ENCODE measurements at places on chromosomes 3 and 15. TPM values are rescaled to one million over a fixed set of nuclear protein-coding genes. Genes with fewer than 3 reads are reported as not detected.

DNA sequence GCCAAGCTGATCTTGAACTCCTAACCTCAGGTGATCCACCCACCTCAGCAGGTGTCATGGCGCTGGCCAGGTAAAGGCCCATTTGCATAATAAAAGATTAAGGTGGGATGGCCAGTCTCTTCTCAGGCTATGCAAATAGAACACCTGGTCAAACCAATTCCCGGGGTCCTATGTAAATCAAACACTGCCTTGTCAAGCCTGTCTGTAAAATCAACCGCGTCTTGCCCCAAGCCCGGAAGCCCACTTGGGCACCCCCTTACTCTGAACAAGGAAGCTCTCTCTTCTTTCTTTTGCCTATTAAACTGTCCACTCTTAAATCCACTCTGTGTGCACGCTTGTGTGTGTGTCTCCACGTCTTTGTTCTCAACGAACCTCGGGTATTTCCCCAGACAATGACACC lies 13.0 kb upstream of the POC1A start:
- DNase-seq, result no peak

GRCh38 chr3:141346007-141346406 lies 22.3 kb upstream of the ZBTB38 start:
- no peak for DNase-seq

Gene TOPBP1
- total RNA-seq, result 43.4 TPM

Gene EAF1
- total RNA-seq, result 18.5 TPM

DNA sequence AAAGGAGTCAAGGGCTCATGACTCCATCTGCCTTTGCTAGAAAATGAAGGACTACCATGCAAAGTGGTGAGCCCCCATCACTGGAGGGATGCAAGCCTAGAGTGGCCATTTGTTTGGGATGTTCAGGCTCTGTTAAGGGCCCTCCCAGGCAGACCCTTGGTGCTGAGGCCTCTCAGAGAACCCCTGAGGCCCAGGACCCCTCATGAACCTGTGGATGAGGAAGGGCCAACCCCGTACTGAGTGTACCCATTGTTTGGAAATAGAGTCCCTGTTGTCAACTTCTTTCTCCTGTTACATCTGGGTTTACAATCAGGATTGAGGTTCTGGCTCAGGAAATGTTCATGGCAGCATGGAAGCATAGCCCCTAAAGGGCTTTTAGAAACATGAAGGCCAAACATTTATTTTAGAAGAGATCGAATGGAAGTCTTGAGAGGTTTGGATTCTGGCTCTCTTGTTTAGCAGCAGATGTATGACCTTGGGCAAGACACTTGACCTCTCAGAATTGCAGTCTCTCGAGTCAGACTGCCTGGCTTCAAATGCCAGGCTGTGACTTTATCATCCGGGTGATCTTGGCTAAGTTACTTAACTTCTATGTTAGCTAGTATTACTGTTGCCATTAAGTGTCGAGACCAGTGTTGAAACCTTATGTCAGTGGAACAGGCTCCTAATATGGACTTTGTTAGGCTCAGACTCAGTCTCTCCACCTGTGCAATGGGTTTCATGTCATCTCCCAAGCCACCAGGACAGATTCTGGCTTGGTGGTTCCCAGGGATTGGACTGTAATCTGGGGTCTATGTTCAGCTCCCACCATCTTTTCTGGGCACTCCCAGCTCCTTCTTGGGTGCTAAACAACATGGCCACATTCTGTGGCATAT lies 12.4 kb downstream of the ITGA11 start:
- DNase-seq, result no peak

- no peak for DNase-seq
Observed at GRCh38 chr15:66981771-66982170, 83.6 kb upstream of the SMAD3 start.

DNA sequence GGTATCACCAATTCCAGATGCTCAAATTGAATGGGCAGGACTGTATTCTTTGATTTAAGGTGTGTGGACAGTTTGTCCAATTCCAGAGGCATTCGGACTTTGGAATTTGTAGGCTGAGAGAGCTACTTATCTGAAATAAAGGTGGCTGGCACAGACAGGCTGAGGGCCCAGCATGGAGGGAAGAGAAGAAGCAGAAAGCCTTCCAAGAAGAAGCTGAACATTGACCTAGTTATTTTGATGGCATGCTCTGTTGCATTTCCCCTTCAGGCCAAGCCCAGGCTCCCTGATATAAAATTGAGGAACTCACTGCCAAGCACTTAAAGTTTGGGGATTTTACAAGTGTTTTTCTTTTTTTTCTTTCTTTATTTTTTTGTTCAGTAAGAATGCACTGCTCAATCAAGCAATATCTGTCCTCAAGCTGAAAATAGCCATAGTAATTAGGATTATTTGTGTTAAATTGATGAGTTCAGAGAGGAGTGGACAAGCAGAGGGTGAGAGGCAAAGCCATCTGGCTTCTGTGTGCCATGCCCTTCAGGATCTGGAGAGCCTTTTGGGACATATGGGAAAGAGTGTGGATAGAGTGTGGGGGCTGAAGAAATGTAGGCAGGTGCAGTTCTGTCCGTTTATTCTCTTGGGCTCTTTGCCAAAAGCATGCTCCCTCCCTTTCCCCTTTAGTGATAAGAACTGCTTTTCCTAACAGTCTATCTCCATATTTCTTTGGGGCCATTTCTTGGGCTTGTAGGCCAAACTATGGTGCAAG lies 148.9 kb downstream of the OXSM start:
- no peak for DNase-seq

Data from pulmonary artery endothelial cell (primary cell).